Nucleus accumbens (tissue), 56 donors: ENCODE measurements at places on chromosomes 7 and 10.
A peak's percentile ranks its signal among the peaks of the same experiment; 100 is the strongest.

- DNase-seq: no peak
Measured at GRCh38 chr10:33064706-33065105, 106.7 kb upstream of the ITGB1 start.

DNA sequence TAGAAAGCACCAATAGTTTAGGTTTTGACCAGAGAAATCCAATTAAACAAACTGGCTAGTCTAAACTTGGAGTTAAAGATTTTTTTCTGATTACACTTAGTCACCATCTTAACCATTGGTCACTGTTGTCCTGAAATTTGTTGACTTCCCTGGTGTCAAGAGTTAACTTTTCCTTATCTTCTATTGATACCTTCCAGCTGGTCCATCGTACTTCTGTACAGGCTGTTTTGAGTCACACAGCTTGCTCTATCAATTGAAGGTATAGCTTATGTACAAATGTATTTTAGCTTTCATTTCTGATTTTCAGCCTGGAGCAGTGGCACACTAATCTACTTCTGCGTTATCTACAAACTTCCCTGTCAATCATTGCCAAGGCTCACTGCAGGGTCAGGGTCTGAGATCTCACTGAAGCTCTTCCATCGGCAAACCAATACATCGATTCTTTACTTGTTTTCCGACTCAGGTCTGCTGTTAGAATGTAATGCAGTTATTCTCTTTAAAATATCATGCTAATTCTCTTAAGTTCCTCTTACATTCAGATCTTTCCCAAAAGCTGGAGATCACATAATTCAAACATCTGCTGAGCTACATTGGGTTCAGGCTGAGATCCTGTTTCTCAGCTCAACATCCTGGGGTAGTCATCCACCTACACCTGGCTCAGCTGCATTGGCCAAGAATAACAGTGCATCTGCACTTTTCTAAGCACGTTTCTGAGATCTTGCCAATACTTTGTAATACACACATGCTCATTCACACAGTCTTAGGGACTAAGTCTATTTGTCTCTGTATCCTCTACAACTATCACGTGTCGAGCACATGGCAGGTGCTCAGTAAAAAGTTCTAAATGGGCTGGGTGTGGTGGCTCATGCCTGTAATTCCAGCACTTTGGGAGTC, 11.3 kb downstream of the MRPS33 start:
- DNase-seq: no peak

DNA sequence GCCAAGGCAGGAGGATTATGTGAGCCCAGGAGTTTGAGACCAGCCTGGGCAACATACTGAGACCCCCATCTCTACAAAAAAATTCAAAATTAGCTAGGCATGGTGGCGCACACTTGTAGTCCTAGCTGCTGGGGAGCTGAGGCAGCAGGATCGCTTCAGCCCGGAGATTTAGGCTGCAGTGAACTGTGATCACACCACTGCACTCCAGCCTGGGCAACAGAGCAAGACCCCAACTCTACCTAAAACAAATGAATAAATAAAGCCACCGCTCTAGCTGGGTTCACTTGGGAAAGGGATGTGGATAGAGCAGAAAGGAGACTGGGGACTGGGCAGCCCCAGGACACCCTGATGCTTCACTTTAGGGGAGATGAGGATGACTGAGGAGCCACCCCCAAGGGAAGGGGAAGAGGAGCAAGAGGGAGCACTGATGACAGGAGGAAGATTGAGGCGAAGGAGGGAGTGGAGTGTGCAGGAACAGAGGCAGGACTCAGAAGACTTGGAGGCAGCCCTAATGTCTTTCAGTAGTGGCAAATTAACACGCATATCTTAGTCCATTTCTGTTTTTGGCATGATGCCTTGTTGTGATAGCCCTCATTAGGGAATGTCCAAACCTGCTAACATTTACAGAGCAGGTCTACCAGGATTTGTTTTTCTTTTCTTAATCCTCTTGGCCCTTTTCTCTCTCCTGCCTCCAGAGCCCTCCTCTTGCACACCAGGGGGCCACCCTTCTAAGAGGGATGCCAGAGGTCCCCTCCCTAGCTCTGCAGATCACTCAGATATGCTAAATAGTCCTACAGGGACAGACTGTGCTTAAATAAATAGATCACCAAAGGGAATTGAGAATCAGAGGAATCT, 88.3 kb downstream of the C10orf105 start:
- DNase-seq: no peak

GRCh38 chr7:37550872-37551271, 102.2 kb upstream of the ELMO1 start:
- DNase-seq: no peak

GRCh38 chr7:92158660-92159575, 20.0 kb downstream of the LRRD1 start:
- DNase-seq: no peak

DNA sequence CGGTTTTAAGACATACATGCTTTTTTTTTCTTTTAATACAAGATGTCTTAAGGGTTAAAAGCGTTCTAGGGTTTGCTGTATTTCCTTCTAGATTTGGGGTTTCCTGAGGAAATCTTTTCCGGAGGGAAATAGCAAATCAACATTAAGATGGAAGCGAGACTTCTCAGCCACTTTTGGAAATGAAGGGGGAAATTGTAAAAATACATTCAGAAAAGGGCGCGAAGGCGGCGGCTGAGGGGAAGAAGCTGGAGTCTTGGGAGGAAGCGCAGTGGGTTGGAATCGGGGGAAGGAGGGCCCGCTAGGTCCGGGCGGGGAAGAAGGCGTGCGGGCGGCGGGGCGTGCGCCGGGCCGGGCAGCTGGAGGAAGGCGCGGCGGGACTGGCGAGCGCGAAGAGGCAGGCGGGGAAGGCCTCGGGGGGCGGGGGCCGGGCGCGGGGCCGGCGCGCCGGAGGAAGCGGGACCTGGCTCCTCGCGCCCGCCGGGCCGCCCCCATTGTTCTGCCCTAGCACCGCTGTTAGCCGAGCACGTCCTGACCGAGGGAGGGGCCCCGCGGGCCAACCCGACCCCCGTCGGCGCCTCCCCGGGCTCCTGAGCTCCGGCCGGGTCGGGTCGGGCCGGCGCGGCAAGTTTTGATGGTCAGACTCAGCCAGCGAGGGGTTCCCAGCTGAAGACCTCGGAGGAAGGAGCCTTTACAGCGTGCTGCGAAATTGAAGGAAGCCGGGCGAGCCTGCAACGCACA, 1.5 kb upstream of the SKIDA1 start:
- peak; percentile 66 for DNase-seq

DNA sequence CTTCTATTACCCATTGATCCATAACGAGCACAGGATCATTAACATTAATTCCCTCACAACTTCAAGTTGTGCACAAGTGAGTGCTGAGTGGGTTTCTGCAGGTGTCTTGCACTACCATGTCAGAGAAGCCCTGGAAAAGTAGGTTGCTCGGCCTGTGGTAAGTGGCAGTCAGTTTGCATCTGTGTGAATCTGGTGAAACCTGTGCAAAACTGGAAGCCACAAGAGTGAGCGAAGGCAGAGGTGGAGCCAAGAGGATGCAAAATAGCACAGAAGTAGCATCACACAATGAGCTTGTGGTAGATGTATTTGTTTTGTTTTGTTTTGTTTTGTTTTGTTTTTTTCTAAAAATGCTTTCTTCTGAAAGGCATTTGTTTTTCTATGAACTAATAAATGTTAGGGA, 181.5 kb downstream of the THSD7A start:
- no peak for DNase-seq

DNA sequence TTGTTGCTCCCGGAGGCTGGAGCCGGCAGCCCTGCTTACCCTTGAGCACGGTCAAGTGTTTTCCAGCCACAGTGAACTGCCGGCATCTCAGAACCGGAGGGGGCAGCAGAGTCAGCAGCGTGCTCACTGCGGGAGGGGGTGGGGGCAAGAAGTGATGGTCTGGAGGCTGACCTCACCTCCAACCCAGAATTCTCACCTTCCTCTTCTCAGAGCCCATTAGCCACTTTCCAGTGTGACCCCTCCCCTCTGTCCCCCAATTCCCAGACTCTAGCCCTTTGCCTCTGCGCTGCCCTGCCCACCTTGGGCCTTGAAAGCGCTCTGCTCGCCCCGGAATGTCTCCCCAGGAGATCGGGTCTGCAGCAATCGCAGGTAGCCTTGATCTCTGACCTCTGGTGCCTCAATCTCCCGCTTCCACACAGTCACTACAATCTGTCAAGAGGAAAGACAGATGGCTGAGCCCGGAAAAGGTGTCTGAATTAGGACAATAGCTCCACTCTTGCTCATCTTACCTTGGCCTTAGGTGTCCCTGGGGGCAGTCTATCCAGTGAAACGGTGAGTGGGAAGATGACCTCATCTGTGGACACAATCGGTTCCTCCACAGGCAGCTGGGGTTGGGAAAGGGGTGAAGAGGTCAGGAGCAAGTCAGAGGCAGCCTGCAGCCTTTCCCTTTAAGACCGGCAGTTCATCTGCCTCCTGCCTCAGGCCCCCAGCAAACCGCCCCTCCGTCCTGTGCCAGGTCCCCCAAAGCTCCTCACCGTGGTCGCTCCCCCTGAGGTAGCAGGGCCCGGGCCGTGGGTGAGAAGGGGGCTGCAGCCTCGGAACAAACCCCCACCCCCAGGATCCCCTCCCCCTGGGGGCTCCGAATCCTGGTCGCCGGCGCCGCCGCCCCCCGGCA, 942 bp downstream of the TRAPPC14 start:
- no peak for DNase-seq

DNA sequence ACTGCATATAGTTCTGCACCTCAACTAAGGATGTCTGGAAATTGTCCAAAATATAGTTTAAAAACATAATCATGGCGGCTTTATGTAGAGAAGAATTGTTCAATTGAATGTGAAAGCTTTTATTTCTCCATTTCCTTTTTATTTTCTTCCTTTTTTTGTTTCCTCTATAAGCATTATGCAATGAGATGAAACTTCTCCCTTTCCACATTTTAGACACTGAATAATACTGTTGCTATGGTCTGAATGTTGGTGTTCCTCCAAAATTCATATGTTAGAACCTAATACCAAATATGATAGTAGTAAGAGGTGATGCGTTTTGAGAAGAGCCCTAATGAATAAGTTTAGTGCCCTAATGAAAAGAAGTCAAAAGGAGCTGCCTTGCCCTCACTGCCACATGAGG, 175.0 kb downstream of the RNLS start:
- DNase-seq: no peak

GRCh38 chr10:25682203-25682851, 251.7 kb upstream of the MYO3A start:
- peak; percentile 56 for DNase-seq

DNA sequence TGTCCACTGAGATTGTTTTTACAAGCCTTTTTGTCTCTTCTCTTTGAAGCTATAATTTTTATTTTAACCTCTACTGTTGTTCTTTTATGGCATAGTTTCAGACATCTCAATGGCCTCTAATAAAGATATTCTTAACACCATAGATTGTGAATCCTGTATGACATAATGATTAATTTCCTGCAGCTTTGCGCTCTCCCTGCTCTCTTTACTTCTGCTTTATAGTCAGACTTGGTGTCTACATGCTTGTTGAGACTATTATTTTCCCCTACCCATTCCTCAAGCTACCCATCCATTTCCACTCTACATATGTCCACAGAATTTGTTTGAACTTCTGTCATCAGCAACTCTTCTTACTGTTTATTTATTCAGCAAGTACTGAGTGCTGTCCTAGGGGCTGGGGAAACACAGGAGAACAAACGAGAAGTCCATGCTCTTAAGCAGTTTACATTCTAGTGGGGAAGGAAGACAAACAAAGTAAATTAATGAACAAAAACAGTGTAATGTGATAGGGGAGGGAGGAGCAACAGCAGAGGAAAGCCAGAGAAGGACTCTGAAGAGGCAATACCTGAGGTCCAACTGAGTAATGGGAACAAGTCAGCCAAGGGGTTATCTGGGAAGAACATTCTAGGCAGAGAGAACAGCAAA, 110.1 kb downstream of the CDK14 start:
- no peak for DNase-seq

DNA sequence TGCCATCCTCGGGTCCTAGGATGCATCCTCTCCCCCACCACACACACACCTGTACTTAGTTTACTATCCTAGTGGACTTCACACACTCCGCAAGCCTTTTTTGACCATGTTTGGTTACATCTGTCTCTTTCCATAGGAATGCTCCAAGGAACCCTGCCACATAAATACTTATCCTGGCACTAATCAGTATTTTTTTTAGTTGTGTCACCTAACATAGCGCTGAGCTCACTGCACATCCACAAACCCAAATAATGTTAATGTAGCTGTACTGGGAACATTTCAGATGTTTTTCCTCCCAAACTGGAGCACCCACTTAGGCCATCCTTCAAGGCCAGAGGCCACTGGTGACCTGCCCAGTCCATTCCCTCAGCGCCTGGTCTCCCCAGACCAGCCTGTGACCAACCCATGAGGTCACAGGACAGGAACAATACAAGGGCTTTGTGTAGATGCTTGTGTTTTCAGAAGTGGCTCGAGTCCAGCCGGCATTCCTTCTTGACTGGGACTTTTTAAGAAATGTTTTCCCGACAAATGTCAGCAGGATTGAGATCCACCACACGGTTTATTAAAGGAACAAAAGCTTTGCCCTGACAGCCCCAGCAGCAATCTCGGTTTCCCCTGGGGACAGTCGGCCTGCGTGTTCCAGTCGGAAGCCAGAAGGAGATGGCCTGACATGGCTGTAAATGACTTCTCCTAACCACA, 181.4 kb downstream of the JCAD start:
- DNase-seq: no peak

- no peak for DNase-seq
Measured at GRCh38 chr10:72665925-72666324, 26.0 kb upstream of the MCU start.

GRCh38 chr7:77995717-77996116, 197.1 kb downstream of the PHTF2 start:
- no peak for DNase-seq

- no peak for DNase-seq
Measured at GRCh38 chr7:30912986-30913811, 1.5 kb downstream of the AQP1 start.

- DNase-seq: no peak
Measured at GRCh38 chr10:119395280-119396007, 147.1 kb downstream of the RGS10 start.

GRCh38 chr7:112881-113280, 79.5 kb upstream of the FAM20C start:
- no peak for DNase-seq

- no peak for DNase-seq
Measured at GRCh38 chr7:75531359-75531821, 39.3 kb downstream of the SPDYE5 start.
